ENCODE measurements at places on chromosomes 6 and 20.
A peak's percentile ranks its signal among the peaks of the same experiment; 100 is the strongest.

DNA sequence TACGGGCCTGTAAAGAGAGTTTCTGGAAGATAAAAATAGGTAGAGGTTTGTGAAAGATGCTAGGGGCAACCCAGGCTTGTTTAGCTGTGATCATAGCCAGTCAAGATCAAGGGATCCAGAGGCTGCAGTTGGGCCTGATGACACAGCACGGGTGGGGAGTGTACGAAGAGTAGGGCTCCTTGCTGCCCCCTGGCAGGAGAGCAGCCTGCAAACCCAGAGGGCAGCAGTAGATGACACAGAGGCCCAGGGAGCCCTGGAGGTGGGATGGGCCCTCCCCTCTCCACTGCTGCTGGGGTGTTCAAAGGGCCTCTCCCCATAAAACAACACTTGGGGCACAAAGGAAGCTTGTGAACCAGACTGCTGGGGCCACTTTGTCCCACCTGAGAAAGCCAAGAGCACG lies 47.2 kb downstream of the VEGFA start:
- DNase-seq: peak; percentile 61

DNA sequence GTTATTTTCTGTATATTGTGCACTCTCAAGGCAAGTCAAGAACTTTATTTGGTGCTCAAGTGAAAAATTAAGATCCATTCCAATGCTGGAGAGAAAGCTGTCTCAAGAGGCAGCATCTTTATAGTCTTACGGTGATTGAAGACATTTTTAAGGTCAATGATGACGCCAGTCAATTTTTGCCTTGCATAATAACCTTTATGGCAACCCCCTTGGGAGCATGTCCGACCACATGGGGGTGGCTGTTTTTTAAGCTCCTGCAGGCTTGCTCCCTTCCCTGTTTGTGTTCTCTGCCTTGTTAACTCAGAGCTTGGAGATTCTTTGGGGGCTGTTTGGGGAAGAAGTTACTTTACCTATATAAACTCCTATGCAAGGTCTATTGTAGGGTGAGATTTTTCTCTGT lies 109.6 kb upstream of the FERMT1 start:
- no peak for DNase-seq

- no peak for DNase-seq
Measured at GRCh38 chr6:47197682-47198640, 111.7 kb downstream of the TNFRSF21 start.

- no peak for DNase-seq
Measured at GRCh38 chr6:86203044-86203443, 560.4 kb upstream of the SYNCRIP start.

GRCh38 chr6:31580807-31581433 lies 1.3 kb downstream of the LTB start:
- DNase-seq: peak; percentile 38

DNA sequence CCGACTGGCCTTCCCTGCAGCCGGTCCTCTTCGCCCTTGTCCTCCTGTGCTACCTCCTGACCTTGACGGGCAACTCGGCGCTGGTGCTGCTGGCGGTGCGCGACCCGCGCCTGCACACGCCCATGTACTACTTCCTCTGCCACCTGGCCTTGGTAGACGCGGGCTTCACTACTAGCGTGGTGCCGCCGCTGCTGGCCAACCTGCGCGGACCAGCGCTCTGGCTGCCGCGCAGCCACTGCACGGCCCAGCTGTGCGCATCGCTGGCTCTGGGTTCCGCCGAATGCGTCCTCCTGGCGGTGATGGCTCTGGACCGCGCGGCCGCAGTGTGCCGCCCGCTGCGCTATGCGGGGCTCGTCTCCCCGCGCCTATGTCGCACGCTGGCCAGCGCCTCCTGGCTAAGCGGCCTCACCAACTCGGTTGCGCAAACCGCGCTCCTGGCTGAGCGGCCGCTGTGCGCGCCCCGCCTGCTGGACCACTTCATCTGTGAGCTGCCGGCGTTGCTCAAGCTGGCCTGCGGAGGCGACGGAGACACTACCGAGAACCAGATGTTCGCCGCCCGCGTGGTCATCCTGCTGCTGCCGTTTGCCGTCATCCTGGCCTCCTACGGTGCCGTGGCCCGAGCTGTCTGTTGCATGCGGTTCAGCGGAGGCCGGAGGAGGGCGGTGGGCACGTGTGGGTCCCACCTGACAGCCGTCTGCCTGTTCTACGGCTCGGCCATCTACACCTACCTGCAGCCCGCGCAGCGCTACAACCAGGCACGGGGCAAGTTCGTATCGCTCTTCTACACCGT lies 6.1 kb downstream of the UBD start:
- DNase-seq: peak; percentile 85

DNA sequence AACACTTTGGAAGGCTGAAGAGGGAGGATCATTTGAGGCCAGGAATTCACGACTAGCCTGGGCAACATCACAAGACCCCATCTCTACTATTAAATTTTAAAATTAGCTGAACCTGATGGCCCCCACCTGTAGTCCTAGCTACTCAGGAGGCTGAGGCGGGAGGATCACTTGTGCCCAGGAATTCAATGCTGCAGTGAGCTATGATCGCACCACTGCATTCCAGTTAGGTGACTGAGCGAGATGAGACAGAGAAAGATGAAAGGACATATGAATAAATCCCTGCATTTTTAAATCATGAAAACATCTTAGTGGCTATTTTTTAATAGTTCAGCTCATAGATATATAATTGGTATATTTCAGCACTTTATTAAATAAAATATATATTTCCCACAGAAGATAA lies 93.8 kb downstream of the GPR63 start:
- no peak for DNase-seq

DNA sequence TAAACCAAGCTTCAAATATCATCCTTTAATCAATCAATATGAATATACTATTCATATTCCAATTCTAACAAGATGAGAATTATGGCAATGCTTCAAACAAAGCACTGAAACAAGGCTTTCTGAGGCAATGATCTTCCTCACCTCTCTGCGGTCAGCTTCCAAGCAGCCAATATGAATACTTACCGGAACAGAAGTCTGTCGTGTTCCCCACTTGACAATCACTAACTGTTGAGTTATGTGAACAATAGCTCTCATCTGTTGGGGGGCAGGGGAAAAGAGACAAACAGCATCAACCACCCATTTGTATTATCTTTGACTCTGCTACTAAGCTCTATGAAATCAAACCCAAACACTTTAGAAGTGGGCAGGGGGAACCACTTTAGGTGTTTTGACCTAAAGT lies 4.5 kb downstream of the CD164 start:
- no peak for DNase-seq

GRCh38 chr6:105868823-105869460 lies 217.2 kb upstream of the PRDM1 start:
- no peak for DNase-seq

DNA sequence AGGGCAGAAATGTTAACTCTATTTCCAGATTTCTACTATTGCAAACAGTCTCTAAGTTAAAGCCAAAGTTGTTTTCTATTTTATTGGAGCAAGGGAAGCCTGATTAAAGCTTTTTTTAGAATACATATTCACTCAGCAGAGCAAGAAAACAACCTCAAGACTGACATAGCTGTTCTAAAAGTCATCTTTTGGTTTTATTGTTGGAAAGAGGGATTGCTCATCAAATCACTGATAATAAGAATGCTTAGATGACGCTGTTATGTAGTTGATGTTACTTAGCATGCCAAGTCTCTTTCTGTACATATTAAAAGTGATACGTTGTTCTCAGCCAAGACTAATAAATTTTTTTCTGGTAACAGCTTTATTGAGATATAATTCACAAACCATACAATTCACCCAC lies 172.6 kb upstream of the LAMA2 start:
- DNase-seq: no peak

DNA sequence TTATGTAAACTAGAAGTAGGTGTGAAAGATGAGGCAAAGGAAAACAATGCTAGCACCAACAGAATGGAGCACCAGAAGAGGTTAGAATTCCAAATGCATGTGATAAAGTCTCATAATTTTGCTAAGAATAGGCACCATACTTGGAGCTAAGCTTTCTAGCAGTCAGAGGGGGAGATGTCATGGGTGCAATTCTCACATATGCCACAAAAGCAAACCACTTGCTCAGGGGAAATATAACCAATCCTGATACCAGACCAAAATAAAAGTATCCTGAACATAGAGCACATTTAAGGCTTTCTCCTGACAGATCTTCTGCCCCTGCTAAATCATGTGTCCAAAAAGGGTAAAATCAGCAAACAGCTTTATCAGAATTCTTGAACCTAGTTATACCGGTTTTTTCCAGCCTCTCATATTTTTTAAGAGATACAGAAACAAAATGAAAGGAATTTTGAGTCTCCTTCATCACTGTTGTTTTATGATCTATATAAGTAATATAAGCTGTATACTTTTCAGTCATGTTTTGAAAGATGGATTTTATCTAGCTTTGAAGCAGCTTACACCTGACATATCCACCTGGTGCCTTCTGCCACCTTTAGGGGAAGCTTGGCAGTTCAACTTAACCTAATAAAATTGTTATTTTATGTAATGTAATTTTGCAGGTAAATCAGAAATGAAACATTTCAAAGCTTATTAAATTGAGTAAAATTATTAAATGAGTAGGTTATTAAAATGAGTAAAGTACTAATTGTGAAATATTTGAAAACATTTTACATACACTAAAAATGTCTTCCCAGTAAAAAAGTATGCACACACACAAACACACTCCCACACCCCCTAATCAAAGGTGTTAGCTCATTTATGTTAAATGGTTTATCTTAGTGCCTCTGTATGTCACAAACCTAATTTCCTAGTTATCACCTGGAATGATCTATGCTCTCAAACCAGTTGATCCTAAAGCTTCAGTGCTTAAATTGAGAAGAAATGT lies 2.8 kb downstream of the SPO11 start:
- no peak for DNase-seq

GRCh38 chr20:52012079-52012478 lies 179.5 kb downstream of the ZFP64 start:
- DNase-seq: no peak

Data from H1 (cell line).